SK-N-SH (cell line): ENCODE measurements at places on chromosomes 3 and 15. TPM values are rescaled to one million over a fixed set of nuclear protein-coding genes. Genes with fewer than 3 reads are reported as not detected.

The PSTPIP1 gene
- 0.69 and 1.1 TPM in 2 replicates for polyA plus RNA-seq

GRCh38 chr3:113211330-113212149 lies at the start of gene BOC:
Gene BOC, plus strand, starts transcription at chr3:113211557. Its CDS starts 38,246 bp downstream, at chr3:113249803.
- H3K27ac ChIP-seq = peak within 1 kb of the TSS; percentile 42; the same call in 1 of the 2 replicates
- H3K4me3 ChIP-seq = peak within 1 kb of the TSS; percentile 75
- no peaks in the 10 kb centered on the region for H3K27me3 ChIP-seq
- H3K36me3 ChIP-seq = peaks cover 4% of the 10 kb centered on the region; the same call in 1 of the 2 replicates

DNA sequence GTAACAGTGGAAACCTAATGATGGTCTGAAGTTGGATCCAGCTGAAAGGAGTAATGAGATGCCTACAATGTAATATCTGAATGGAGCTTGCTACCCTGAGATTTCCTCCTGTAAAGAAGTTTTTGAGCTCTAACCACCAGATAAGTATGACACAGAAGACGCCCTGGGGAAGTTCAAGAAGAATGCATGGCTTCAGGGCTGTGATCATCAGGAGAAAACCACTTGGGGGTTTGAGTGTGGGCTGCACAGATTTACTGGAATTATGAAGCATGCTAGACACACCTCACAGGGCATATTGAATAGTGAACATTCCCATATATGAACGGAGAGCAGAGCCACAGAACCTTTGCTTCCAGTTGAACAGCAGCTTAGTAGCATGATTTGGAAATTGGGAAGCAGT lies 10.6 kb upstream of the CCDC80 start:
- H3K36me3 ChIP-seq = no peaks in the 10 kb centered on the region
- H3K4me1 ChIP-seq = no peaks in the 10 kb centered on the region; the same call in 1 of the 2 replicates
- no peak for DNase-seq
- H3K27me3 ChIP-seq = no peaks in the 10 kb centered on the region
- H3K27ac ChIP-seq = no peak overlapping the region
- H3K4me3 ChIP-seq = no peak overlapping the region

GRCh38 chr15:63366451-63366850 lies 15.2 kb downstream of the CA12 start:
- DNase-seq = no peak
- peaks cover 29% of the 10 kb centered on the region for H3K4me1 ChIP-seq
- H3K4me3 ChIP-seq = no peak overlapping the region
- H3K27me3 ChIP-seq = no peaks in the 10 kb centered on the region

The CEMIP gene
- 27.8 and 30.8 TPM in 2 replicates for polyA plus RNA-seq

The SEMA6D gene
- 0.30 and 0.47 TPM in 2 replicates for polyA plus RNA-seq

- H3K4me3 ChIP-seq = no peak overlapping the region
- no peaks in the 10 kb centered on the region for H3K36me3 ChIP-seq
- no peak for DNase-seq
- no peaks in the 10 kb centered on the region for H3K4me1 ChIP-seq
Observed at GRCh38 chr3:52430416-52430810, 14.5 kb downstream of the SEMA3G start.

The SNTN gene
- polyA plus RNA-seq = not detected in 2 replicates

The TFRC gene
- polyA plus RNA-seq = 35.0 and 53.5 TPM in 2 replicates

DNA sequence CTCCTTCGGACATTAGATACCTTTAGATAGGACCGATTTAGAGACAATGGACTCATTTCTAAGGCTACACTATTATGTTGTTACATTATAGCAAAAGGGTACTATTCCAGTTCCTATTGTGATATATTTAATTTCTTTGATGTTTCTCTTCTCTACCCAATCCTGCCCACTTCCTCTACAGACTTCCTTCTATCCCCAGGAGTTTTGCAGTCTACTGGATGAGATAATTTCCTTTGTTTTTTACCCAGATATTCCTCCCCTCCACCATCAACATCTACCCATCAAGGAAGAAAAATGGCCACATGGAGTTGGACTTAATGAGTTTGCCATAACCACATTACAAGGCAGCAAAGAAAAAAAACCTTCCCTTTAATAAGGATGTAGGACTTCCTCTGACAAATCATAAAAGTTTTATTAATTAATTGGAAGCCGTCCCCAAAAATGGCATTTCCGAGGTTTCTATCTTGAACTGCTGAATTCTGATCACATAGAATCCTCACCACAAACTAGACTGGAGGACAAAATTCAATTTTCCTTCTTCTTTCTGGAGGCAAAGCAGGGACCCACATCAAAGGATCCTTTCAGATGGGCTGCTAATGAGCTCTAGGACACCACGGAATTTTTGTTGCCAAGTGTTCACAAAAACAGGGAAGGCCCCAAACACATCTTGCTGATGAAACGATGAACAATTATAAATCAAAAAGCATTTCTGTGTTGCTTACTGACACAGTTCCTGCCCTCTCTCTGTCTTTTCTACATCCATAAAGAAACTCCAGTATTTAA lies 33.4 kb downstream of the FRMD4B start:
- no peaks in the 10 kb centered on the region for H3K27me3 ChIP-seq
- no peak for DNase-seq
- no peak overlapping the region for H3K27ac ChIP-seq

GRCh38 chr15:42130246-42130986 lies 26.0 kb downstream of the PLA2G4F start:
- H3K27ac ChIP-seq = no peak overlapping the region
- no peaks in the 10 kb centered on the region for H3K36me3 ChIP-seq
- peaks cover 17% of the 10 kb centered on the region for H3K27me3 ChIP-seq

GRCh38 chr3:111692593-111693552 lies 97.7 kb upstream of the ZBED2 start:
- no peak for DNase-seq
- peaks cover 3% of the 10 kb centered on the region for H3K4me1 ChIP-seq
- H3K4me3 ChIP-seq = no peak overlapping the region
- no peaks in the 10 kb centered on the region for H3K36me3 ChIP-seq
- H3K27ac ChIP-seq = no peak overlapping the region

DNA sequence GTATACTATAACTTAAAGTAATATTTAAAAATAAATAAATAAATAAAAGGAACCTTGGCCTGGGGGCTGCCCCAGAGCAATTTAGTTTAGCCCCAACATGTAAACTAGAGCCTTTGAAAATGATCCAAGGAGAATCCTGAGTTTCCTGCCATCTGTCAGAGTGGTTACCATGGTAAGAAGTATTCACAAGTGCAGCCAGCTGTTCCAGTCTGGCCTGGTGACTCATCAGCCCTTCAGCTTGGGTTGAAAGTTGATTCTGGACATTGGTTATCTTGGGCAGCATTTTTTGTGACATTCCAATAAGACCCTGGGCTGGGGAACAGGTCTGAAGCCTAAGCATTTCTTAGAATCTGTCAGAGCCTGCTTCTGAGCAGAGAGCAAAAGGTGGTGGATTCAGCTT lies 72.7 kb upstream of the LRTM1 start:
- no peak overlapping the region for H3K4me3 ChIP-seq
- peaks cover 4% of the 10 kb centered on the region; the same call in 1 of the 2 replicates for H3K4me1 ChIP-seq
- no peaks in the 10 kb centered on the region for H3K27me3 ChIP-seq
- DNase-seq = peak; percentile 15
- no peaks in the 10 kb centered on the region for H3K36me3 ChIP-seq

The C3orf22 gene
- not detected in 2 replicates for polyA plus RNA-seq
